ENCODE measurements at places on chromosomes 2 and 18. TPM values are rescaled to one million over a fixed set of nuclear protein-coding genes. Genes with fewer than 3 reads are reported as not detected.

FARSB gene
- 33.3 TPM for total RNA-seq

SFTPB gene
- total RNA-seq, result not detected

NEU2 gene
- not detected for total RNA-seq

TMEM198 gene
- total RNA-seq, result 1.2 TPM

DSEL gene
- total RNA-seq, result 18.0 TPM

ARHGAP25 gene
- total RNA-seq, result 0.30 TPM

CSRNP3 gene
- 1.7 TPM for total RNA-seq

SERPINB10 gene
- not detected for total RNA-seq

CD8B2 gene
- not detected for total RNA-seq

DPYSL5 gene
- not detected for total RNA-seq
